Activated CD4-positive, alpha-beta T cell treated with anti-CD3 and anti-CD28 coated beads, Interleukin-2, amount 10 ng/mL, durations not matched to agents 24 days and 14 days (primary cell): ENCODE measurements at places on chromosomes 5 and 9. TPM values are rescaled to one million over a fixed set of nuclear protein-coding genes. Genes with fewer than 3 reads are reported as not detected.

GARIN3 gene
- 0.19 and 0.36 TPM in 2 replicates for total RNA-seq

PSD2 gene
- not detected in 2 replicates for total RNA-seq

CARTPT gene
- not detected in 2 replicates for total RNA-seq

OR13C3 gene
- total RNA-seq, result not detected in 2 replicates

ORM2 gene
- not detected in 2 replicates for total RNA-seq

IGIP gene
- 2.8 TPM in 2 replicates for total RNA-seq

C5orf58 gene
- total RNA-seq, result not detected in 2 replicates

TMEM232 gene
- total RNA-seq, result 1.6 TPM in 2 replicates

XRCC4 gene
- total RNA-seq, result 11.4 and 11.6 TPM in 2 replicates

PFN3 gene
- total RNA-seq, result not detected in 2 replicates

FREM1 gene
- not detected in 2 replicates for total RNA-seq

PRELID2 gene
- 3.1 and 3.6 TPM in 2 replicates for total RNA-seq

IL31RA gene
- total RNA-seq, result 0.63 and 0.92 TPM in 2 replicates

IL33 gene
- not detected in 2 replicates for total RNA-seq

GEMIN5 gene
- 44.7 and 47.5 TPM in 2 replicates for total RNA-seq

PCDHGA6 gene
- total RNA-seq, result 0.31 and 0.54 TPM in 2 replicates

SLC46A2 gene
- not detected in 2 replicates for total RNA-seq
